ENCODE measurements at places on chromosomes 2 and 18.

DNA sequence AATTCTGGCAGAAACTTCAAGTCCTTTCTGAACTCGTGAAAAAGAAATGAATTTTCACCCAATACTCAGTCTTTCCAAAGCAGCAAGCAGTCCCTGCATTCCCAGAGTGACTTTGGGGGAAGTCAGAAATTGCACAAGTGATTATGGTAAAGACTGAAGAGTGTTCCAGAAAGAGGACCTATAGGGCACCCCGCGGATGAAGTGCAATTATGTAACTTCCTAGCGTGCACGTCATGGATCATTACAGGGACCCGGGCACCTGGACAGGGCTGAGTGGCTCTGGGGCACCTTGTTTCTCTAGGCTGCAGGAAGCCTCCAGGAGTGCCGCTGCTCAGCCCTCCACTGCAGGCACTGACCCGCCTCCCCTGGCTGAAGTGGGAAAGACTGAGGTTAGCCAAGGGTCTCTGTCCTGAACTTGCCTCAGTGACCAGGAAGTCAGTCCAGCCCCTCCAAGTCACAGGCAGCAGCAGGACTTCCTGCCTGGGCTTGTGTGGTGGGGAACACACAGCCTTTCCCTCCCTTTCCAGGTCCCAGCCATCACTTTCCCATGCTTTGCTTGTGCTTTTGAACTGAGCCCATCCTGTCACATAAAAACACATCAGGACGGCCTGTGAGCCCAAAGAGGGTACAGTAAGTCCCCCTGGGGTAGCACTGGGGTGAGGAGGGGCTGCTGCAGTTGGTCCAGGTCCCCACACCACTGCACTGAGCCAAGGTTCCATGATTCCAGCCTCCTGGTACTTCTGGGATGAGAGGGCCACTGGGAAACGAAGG is 19.8 kb downstream of the TMEM185B start:
- no peak for DNase-seq

GRCh38 chr2:120937686-120938044 is 202.0 kb downstream of the GLI2 start:
- no peak for DNase-seq

DNA sequence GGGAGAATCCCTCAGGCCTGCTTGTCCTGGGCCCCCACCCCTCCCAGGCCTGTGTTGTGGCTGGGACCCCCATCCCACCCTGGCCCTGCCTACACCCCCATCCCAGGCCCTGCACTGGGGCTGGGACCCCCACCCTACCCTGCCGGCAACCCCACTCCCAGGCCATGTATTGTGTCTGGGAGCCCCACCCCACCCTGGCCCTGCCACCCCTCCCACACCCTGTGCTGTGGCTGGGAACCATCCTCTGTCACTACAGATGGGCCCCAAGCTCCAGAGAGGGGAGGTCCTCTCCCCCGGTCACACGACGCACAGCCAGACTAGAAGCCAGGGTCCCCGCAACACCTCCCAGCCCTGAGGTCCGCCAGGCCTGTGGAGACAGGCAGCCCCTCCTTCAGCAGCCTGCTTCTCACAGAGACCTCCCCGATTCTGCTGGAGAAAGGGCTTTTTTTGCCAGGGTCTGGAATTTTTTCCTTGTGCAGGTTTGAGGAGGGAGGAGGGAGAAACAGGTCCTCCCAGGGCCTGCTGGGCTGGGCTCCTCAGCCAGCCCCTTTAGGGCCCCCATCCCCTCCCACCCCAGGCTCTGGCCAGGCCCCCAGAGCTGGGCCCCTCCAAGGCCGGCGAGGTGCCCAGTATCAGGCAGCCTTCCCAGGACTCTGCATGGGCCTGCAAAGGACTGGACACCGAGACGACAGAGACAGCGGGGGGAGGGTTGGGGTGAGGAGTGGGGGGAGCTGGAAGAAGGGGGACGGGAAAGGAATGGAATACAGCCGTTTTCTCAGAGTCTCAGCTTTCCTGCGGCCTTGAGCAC is 28.0 kb downstream of the KIF1A start:
- no peak for DNase-seq

DNA sequence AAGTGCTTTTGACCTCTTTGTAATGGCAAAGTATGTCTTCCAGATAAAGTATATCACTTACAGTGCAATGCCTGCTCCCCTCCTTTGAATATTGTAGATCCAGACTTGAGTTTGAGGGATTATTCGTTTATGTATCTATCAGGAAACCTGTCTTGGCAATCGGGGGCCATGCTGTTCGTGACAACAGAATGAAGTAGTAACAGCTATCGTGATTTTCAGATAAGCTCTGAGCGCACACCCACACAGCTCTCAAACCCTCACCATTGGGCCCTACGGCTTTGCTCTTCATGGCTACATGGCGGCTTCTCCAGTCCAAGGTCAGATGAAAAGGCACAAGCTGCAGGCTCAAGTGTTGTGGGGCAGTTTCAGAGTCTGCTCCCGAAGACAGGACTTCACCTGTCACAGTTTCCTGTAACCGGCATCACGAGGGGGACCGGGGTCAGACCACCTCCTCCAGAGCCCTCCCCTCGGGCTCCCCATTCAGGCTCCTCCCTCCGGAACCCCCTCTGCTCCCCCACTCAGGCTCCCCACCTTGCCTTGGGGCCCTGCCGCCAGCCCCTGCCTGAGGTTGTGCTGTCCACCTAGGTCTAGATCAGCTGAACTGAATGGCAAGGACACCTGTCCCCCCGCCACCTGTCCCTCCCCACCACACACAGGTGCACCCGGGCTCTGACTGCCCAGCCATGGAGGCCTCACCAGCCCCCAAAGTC is 292.5 kb upstream of the SALL3 start:
- DNase-seq: no peak

DNA sequence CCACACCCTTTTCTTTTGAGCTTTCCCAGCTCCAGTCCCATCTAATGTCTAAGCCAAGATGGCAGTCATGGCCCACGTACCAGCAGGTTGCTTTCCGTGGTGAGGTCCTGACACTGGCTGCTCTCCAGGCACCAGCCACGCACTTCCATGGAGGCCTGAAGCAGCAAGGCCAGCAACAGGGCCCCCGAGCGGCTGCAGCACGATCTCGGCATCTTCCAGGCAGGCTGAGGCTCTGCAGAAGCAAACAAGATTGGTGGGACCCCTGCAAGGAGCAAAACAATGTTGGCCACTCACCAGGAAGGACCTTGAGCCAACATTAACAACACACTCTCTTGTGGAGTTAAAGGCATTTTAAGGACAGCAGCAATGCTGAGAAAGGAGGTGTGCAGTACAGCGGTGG is 3.8 kb downstream of the POMC start:
- DNase-seq: no peak

GRCh38 chr18:27825689-27826088 is 351.2 kb downstream of the CDH2 start:
- DNase-seq: no peak

GRCh38 chr18:76252880-76253279 is 242.2 kb downstream of the ZNF516 start:
- no peak for DNase-seq

All from stimulated activated CD4-positive, alpha-beta T cell treated with anti-CD3 and anti-CD28 coated beads, Interleukin-15, amount 100 ng/mL, for 48 hours (primary cell).